ENCODE measurements at places on chromosomes 11 and 22. TPM values are rescaled to one million over a fixed set of nuclear protein-coding genes. Genes with fewer than 3 reads are reported as not detected.

DNA sequence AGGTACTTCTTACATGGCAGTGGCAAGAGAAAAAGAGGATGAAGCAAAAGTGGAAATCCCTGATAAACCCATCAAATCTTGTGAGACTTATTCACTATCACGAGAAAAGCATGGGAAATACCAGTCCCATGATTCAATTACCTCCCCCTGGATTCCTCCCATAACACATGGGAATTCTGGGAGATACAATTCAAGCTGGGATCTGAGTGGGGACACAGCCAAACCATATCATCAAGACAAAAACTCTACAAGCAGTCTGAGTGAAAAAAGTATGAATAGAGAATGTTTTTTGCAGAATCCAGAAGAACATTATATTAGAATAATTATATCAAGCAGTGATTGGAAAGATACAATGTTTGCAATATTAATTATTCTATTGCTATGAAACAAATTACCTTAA is 893.7 kb downstream of the FAM181B start:
- H3K27ac ChIP-seq, result no peak overlapping the region
- DNase-seq, result no peak
- no peak overlapping the region for H3K4me3 ChIP-seq
- H3K4me1 ChIP-seq, result no peaks in the 10 kb centered on the region

GRCh38 chr11:47355283-47356128 is 3.0 kb upstream of the MYBPC3 start:
- H3K27me3 ChIP-seq, result no peaks in the 10 kb centered on the region
- no peaks in the 10 kb centered on the region for H3K36me3 ChIP-seq
- peak; percentile 70 for DNase-seq
- H3K4me1 ChIP-seq, result peaks cover 12% of the 10 kb centered on the region

- no peak for DNase-seq
- no peaks in the 10 kb centered on the region for H3K27me3 ChIP-seq
- H3K4me3 ChIP-seq, result no peak overlapping the region
- no peak overlapping the region for H3K27ac ChIP-seq
- no peaks in the 10 kb centered on the region for H3K4me1 ChIP-seq
- no peaks in the 10 kb centered on the region for H3K36me3 ChIP-seq
These were observed 63.8 kb downstream of the SC5D start for GRCh38 chr11:121356357-121356756.

GRCh38 chr11:13315517-13316432 is 38.2 kb downstream of the BMAL1 start:
- no peaks in the 10 kb centered on the region for H3K27me3 ChIP-seq
- H3K4me1 ChIP-seq, result peaks cover 73% of the 10 kb centered on the region
- H3K27ac ChIP-seq, result no peak overlapping the region
- H3K36me3 ChIP-seq, result peaks cover 14% of the 10 kb centered on the region

DNA sequence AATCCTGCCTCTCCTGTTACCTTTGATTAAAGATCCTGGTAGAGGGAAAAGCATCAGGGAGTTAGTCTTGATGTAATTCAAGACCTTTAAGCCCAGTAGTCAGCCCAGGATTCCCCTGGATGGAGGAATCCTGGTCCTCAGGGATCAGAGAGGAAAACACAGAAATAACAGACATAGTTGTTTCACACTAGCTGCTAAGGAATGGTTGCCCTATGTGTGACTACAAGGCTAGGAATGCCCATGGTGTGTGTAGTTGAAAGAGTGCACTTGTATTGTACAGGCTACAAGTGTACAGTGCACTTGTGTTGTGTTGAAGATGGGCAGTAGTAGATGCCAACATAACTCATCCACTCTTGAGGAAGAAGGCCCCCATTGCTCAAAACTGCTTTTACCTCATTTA is 226.8 kb downstream of the AASDHPPT start:
- no peak for DNase-seq
- no peaks in the 10 kb centered on the region for H3K36me3 ChIP-seq
- no peak overlapping the region for H3K27ac ChIP-seq
- no peak overlapping the region for H3K4me3 ChIP-seq

DNA sequence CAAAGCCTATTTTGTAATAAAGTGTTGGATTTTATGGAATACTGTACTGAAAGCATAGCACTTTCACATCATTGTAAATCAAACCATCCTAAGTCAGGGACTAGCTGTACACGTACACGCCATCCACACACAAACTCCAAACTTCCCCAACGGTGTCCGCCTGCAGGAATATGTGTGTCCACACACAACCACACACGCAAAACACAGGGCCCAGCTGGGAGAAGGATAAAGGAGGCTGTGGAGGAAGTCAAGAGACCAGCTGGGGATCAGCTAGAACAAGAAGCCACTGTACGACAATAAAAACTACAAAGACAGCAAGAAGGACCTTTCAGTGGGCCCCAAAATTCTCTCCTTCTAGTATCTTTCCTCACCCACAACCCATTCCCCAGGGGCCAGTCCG is 1.6 kb downstream of the TRIM29 start:
- peaks cover 3% of the 10 kb centered on the region for H3K27me3 ChIP-seq
- no peak overlapping the region for H3K27ac ChIP-seq
- H3K4me1 ChIP-seq, result no peaks in the 10 kb centered on the region

GRCh38 chr22:17107547-17107810 is 13.7 kb downstream of the TMEM121B start:
- peak overlapping the region; percentile 63 for H3K27ac ChIP-seq

DNA sequence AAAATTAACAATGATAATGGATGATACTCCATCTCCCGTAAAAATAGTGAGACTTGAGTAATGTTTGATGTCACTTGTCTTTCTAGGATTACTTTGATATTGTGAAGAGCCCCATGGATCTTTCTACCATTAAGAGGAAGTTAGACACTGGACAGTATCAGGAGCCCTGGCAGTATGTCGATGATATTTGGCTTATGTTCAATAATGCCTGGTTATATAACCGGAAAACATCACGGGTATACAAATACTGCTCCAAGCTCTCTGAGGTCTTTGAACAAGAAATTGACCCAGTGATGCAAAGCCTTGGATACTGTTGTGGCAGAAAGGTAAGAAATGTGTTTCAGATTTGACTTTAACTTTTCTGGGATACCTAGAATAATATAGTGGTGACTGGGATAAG is 48.0 kb upstream of the L3MBTL2 start:
- H3K36me3 ChIP-seq, result peaks cover 52% of the 10 kb centered on the region
- no peak for DNase-seq
- no peaks in the 10 kb centered on the region for H3K27me3 ChIP-seq
- H3K4me3 ChIP-seq, result no peak overlapping the region
- H3K4me1 ChIP-seq, result peaks cover 4% of the 10 kb centered on the region

- peaks cover 7% of the 10 kb centered on the region for H3K4me1 ChIP-seq
- peak; percentile 81 for DNase-seq
- H3K27ac ChIP-seq, result peak overlapping the region; percentile 77
- H3K27me3 ChIP-seq, result no peaks in the 10 kb centered on the region
- peaks cover 12% of the 10 kb centered on the region for H3K36me3 ChIP-seq
These were observed 46.4 kb downstream of the MORC2 start for GRCh38 chr22:30922151-30922611.

DNA sequence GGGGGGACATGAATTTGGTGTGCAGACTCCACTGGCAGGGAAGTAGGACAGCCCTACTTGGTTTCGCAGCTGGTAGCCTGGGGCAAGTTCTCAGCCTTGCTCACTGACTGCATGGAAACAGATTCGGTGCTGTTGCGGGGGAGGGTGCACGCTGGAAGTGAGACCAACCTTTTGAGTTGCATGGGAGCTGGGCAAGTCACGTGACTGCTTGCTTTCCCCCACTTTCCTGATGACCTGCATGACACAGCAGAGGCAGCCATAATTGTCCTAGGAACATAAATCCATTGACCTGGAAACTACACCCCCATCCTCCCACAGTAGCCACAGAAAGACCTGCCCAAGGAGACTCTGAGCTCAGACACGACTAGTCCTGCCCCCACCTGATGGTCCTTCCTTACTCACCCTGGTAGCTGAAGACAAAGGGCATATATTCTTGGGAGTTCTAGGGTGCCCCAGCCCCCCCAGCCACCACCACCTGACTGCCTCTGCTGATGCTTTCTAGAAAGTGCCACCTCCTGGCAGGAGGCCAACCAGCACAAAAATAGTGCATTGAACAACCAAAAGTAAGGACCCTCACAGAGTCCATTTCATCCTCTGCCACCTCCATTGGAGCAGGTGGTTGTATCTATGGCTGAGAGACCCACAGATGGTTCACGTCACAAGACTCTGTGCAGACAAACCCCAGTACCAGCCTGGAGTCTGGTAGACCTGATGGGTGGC is 4.1 kb upstream of the HBG2 start:
- no peaks in the 10 kb centered on the region for H3K36me3 ChIP-seq
- no peak overlapping the region for H3K27ac ChIP-seq
- H3K4me3 ChIP-seq, result no peak overlapping the region
- peaks cover 18% of the 10 kb centered on the region for H3K27me3 ChIP-seq
- no peak for DNase-seq

DNA sequence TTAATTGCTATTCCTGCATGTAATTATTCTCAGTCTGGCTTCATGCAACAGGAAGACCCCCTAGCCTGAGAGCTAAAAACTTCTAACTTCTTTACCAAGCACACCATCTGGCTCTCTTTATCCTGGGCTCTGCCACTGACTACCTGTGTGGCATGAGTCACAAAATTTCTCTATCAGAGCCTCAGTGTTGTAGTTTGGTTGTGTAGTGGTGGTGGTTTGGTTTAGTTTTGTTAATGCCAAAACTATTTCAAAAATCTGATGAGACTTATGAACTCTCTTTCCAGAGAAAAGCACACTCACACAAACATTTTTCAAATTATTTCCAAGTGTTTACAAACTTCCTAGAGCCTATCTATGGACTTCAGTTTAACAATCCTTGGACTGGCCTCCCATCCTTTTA is 7.5 kb upstream of the IL17RA start:
- H3K27ac ChIP-seq, result no peak overlapping the region
- no peak for DNase-seq
- no peaks in the 10 kb centered on the region for H3K36me3 ChIP-seq
- no peaks in the 10 kb centered on the region for H3K27me3 ChIP-seq

The HORMAD2 gene
- total RNA-seq, result not detected

The STARD10 gene
- total RNA-seq, result 12.0 TPM

The DGAT2 gene
- 3.4 TPM for total RNA-seq

The P2RY6 gene
- total RNA-seq, result not detected
